Stimulated activated CD4-positive, alpha-beta T cell treated with anti-CD3 and anti-CD28 coated beads, TNF-alpha, amount 100 ng/mL, for 1 hour (primary cell): ENCODE measurements at places on chromosomes 11 and 22.

DNA sequence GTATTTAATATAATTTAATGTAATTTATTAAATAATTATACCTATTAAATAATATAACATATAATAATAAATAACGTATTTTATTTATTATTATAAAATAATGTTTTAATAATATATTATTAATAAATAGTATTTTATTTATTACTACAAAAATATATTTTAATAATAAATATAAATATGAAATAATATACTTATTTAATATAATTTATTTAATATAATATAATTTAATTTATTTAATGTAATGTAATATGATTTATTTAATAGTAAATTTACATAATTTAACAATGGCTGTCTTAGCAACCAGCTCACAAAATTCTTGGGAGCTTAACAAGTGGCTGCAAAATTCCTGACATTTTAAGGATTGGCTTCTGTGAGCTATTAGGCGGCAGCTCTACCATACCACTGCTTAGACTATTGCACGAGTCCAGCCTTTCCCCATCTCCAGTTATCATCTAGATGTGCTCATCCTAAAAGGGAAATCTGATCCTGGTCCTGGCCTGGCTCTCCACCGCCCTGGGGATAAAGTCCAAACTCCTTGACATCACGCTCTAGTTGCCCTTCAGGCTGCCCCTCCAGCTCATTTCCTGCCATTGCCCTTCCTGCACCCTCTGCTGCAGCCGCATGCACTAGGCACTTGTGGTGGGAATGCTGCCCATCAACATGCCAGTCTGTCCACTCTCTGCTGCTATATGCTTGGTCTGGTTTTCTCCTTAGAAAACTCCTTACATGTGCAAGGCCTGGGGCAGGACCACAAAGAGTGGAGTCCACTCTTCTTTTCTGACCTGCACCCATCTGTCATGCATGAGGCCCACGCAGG lies 9.8 kb downstream of the MMP20 start:
- DNase-seq: no peak

DNA sequence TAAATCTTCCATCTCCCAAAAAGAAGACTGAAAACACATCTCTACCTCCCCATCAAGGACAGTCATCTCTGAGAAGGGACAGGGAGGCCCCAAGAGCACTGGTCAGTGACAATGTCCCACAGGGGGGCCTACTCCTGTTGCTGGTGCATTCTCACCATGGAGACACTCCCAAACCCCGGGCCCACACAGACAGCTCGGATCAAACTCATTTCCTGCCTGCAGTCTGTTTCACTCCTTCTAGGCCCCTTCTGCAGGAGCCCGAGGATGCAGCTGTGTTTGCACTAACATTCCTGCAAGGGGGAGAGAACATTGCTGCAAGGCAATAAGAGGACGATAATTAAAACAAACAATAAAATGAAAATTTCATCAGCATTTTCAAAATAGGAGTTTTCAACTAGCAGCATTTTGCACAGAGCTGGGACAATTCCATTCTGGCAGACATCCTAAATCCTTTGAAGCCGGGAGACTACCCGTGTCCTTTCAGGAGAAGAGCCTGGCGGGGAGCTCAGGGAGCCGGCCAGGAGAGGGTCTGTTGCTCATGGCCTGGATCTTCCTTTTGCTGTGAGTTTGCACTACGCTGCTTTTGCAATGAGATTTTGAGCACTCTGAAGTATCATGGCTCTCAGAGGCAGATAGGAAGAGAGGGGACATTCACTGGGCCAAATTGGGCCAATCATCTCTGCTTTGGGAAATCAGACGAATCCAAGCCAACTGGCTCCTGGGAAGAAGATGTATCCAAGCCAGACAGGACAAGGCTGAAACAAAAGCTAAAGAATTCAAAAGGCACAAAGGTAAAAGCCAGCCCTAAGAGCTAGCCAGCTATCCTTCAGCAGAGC lies 33.2 kb downstream of the SPATA19 start:
- DNase-seq: no peak

DNA sequence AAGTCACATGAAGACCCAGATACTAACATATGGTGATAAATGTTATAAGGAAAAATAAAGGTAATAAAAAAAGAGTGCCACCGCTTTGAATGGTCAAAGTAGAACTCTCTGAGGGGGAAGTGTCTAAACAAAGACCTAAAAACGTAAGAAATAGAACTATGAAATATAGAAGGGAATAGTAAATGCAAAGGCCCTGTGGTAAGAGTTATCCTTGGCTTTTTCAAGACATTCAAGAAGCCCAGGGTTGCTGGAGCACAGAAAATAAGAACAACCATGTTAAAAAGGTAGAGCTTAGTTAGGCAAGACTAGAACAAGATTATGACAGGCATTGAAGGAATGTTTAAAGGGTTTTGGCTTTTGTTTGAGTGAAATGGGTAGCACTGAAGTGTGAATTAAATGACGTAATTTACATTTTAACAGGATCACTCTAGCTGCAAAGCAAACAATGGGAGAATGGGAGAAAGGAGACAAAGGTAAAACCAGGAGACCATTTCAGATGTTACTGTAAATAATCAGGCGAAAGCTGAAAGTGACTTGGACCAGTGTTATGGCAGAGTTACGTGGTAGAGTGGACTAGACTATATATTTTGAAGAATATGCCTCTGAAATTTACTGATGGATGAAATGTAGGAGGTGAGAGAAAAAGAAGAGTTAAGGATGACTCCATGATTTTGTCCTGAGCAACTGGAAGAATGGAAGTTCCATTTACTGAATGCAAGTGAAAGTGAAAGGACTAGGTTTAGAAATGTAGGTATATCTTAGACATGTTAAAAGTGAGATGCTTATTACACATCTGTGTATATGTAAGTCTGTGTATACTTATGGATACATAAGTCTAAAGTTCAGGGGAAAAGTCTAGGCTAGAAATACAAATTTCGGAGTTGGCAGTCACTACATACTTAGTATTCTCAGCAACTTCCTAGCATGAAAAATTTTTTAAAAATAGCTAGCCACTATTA lies 28.5 kb downstream of the BTBD10 start:
- no peak for DNase-seq

DNA sequence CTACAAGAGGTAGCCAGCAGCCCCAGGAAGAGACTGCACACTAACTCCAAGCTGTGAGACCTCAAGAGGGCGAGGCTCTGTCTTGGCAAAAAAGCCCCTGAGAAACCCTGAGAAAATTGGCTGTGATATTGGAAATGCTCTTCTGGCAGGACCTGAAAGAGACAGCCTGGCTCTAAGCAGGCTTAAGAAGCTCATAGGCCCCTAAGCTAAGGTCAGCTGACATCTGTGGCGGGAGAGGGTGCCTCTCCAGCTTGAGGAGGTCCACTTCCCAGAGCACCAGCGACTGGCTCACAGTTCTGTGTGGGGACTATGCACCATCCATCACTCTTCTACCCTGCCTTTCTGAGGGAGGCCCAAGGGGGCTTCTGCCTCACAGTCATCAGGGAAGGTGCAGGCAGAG lies 12.4 kb downstream of the PLEKHA7 start:
- no peak for DNase-seq

DNA sequence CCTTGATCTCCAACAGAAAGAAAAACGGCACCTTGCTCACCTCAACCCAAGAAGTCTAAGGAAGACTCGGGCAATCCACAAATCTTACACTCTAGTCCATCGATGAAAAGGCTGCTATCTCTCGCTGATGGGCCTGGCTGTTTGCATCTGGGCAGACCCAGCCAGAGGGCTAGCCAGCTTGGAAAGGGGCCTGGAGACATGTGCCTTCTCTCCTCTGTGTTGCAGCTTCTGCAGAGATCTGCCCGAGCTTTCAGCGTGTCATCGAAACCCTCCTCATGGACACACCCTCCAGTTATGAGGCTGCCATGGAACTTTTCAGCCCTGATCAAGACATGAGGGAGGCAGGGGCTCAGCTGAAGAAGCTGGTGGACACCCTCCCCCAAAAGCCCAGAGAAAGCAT lies 3.2 kb downstream of the SCGB1A1 start:
- DNase-seq: no peak

DNA sequence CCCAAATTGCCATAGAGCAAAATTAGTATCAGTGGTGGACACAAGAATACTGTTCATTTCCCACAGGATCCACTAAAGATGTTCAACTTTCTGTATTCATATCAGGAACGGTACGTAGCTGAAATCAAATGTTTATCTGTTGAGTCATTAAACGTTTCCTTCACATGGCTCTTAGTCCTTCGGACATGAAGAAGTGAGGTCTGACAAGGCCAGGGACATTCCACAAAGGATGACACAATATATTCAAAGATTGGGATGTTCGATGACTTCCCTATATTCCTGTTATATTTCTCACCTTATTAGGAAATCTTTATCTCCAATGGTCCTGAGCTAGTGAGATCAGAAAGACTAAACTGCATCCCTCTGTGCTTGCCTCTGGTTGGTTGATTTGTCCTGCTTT lies 129.0 kb downstream of the ETS1 start:
- no peak for DNase-seq

DNA sequence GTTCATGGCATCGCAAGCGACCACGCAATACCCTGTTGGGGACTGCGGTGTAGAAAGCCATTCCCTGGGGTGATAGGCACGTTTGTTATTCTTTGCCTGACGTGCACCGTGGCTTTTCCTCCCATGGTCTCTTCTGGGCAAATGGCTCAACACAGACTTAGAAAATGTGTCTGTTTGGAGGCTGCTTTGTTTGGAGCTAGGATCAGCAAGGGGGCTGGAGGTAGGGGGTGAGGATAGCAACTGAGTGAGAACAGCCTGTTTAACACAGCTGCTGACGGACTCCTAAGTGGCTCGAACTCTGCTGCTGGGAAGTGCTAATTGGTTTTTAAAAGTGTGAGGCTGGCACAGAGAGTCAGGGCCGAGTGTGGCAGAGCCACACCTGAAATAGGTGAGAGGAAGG lies 16.1 kb upstream of the CHRM4 start:
- DNase-seq: no peak

GRCh38 chr11:44957776-44958564 lies 7.3 kb upstream of the TP53I11 start:
- DNase-seq: no peak

DNA sequence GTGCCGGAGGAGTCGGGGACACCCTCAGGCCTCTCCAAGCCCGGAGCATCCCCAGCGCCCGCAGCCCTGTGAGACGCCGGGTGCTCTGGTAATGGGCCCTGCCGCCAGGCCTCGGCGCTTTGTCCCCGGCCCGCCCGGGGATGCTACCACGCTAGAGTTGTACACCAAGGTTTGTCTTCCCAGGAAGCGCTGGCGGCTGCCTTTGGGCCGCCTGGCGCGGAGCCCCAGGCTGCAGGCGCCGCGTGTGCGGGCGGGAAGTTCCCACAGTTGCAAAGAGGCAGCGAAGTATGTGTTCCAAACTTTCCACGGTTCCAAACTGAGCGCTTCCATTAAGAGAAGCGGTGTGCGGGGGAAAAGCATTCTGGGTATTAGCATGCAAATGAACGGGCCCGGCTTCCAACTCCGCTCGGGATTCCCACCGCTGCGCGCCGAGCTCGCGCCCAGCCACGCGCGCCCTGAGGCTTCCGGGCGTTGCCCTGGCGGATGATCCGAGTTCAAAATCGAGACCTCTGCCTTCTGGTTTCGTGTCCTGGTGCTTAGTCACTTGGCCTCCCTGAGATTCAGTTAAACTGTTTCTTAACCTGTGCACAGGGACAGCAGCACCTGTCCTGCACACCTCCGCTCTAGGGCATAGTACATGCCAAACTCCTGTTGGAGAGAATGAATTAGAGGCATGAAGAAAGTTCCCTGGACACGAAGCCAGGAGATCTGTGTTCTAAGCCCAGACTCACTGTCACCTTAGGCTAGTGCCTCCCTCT lies 1.3 kb upstream of the PATZ1 start:
- DNase-seq: peak; percentile 53

DNA sequence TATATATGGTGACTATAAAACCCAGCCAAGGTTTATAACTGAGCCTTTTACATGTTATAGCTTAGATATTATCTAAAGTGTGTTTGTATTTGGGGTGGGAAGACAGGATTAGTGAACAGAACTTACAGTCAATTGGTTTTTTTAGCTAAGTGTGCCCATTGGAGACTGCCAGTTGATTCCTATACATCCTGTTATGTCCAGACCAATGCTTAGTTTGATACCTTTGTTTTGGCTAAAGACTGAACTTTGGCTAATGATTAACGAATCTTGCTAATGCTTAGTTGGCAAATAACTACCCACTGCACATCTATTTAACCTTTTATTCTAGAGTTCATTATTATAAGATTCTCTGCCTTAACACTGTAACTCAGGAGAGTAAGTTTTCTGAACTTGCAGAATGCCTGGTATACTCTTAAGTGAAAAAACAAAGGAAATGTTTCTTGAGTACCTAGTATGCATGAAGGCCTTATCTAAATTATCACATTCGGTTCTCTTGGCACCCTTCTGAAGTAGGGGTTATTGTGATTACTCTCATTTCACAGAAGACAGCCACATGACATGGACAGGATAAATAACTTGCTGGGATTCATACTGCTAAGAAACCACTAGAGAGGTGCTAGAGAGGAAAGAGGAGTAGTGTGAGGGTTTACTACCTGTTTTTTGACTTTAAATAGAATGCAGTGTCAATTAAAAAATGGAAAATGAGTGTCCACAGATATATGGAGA lies 54.0 kb downstream of the KREMEN1 start:
- no peak for DNase-seq

DNA sequence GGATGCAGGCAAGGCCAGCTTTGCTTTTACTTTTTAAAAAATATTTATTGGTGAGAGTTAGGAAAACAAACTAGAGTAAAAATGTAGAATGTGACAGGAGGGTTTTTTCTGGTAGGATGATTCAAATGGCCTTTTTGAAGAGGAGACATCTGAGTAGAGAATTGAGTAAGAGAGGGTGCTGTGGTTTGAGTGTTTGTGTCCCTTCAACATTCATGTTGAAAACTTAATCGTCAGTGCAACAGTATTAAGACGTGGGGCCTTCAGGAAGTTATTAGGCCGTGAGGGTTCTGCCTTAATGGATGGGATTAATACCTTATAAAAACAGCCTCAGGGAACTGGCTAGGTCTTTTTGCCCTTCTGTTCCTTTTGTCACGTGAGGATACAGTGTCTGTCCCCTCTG lies 288.8 kb upstream of the C11orf87 start:
- DNase-seq: no peak

DNA sequence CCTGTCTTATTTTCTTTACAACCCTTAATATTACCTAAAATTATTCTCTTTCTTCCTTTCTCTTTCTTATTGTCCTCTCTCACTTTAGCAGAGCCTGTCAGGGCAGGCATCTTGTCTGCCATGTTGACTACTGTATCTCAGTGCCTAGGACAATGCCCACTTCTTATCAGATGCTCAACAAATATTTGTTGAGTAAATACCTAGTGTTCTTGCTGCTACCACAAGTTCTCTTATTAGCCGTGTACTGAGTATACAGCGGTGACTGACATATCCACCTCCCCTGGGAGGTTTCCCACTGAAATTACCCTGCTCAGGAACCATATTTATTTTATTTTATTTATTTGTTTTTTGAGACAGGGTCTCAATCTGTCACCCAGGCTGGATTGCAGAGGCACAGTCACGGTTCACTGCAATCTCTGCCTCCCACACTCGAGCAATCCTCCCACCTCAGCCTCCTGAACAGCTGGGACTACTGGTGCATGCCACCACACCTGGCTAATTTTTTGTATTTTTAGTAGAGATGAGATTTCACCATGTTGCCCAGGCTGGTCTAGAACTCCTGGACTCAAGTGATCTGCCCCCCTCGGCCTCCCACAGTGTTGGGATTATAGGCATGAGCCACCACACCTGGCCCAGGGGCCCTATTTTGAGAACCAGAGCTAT lies 6.7 kb downstream of the HPX start:
- DNase-seq: no peak

- peak; percentile 22 for DNase-seq
Observed at GRCh38 chr11:130001461-130002351, 929 bp downstream of the PRDM10 start.
